NCI-H1105 treated with DMSO at 0.1 percent for 48 hours (cell line): ENCODE measurements at places on chromosomes 16 and 17.

DNA sequence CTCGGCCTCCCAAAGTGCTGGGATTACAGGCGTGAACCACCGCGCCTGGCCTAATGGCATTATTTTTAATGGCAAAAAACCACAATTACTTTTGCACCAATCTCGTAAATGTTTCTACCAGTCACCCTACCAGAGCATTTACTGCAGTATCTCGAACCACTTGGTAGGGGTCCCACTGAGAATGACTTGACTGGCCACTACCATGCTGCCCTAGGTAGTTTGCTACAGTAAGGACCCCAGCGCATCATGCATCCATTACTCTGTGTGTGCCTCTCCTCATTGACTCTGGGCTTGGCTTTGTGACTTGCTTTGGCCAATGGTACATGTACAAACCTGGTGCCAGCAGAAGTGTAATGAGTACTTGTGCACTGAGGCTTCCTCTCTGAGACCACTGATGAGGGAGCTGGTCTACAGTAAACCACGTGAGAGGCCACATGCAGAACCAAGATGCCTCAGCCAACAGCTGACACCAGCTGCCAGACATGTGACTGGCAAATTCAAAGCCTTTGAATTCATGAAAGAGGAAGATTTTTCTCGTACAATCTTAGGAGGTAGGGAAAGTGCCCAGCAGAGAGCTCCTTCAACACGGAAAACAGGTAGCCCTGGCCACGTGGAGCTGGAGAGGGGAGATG, 421.7 kb upstream of the C16orf82 start:
- DNase-seq, result no peak

DNA sequence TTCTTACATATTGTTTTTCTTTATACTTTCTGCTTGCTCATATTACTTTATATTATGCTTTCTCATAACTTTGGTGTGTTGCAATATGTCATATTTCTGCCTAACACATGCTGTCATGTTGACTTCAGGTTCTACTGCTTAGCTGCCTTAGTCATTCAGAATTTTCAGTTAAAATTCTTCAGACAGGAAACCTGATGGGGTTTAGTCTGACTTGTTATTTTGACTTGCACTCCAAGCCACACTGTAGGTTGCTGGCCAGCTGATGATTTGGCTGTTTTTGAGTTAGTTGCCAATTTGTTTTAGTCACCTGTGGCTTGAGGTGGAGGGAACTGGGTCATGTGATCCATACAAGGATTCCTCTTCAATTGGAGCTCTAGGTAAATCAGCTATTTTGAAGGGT, 315.4 kb downstream of the MAP2K6 start:
- no peak for DNase-seq

DNA sequence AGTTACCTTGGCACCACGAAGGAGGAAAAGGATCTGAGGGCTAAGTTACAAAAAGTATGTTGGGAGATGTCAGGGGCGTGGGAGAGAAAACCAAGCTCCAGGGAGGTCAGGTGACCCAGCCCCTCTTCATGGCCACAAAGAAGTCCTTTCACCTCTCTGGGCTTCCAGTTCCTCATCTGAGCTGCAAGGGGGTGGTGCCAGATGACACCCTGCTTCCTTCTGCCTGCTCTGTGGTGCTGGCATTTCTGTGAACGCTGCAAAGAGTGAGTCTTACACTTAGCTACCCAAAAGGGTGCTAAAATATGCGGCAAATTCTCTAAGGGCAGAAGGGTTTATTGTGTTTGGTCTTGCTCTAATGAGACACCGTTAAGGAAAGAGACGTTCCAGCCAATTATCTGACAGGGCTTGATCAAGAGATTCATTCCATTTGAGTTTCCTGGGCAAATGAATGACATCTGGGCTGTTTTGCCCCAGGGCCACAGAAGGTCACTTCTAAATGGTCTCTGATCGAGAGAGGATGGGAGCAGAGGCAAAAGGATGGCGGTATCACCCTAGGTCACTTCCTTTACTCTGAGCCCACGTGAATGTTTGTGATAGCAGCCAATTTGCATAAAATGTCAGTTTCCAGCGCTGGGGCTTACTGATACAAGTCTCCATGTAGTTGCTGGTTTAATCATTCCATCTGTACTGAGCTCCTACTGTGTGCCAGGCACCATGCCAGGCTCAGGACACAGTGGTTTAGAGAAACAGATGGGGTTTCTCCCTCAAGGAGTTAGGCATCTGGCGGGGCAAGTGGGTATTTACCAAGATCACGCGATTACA, 210.2 kb downstream of the KATNIP start:
- no peak for DNase-seq

DNA sequence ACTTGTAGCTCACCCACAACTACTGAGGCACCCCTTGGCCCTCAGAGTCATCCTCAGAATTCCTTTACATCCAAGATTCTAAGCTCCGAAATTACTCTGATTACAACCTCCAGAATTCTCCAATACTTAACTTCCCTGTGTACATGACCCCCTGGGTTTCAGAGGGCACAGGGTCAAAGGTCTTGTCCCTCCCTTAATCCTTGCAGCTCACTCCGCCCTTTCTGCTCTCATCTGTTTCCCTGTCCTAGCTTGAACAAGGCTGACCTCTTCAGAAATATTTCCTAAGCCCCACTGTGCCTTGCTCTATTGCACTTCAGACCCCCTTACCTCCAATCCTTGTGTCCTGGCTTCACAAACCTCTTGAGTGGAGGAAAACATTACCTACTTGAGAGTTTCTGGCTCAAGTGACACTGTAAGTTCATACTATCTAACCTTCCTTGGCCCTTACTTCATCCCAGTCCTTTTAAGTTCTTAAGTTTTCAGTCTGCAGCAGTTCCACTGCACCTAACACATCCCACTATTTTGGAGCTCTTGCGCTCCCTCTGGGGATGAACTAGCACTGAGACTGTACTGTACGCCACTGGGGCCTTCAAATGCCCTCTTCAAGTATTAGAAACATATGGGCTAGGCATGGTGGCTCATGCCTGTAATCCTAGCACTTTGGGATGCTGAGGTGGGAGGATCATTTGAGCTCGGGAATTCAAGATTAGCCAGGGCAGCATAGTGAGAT, 6.2 kb downstream of the N4BP1 start:
- no peak for DNase-seq

GRCh38 chr17:48992444-48992843, 4.7 kb upstream of the IGF2BP1 start:
- no peak for DNase-seq

DNA sequence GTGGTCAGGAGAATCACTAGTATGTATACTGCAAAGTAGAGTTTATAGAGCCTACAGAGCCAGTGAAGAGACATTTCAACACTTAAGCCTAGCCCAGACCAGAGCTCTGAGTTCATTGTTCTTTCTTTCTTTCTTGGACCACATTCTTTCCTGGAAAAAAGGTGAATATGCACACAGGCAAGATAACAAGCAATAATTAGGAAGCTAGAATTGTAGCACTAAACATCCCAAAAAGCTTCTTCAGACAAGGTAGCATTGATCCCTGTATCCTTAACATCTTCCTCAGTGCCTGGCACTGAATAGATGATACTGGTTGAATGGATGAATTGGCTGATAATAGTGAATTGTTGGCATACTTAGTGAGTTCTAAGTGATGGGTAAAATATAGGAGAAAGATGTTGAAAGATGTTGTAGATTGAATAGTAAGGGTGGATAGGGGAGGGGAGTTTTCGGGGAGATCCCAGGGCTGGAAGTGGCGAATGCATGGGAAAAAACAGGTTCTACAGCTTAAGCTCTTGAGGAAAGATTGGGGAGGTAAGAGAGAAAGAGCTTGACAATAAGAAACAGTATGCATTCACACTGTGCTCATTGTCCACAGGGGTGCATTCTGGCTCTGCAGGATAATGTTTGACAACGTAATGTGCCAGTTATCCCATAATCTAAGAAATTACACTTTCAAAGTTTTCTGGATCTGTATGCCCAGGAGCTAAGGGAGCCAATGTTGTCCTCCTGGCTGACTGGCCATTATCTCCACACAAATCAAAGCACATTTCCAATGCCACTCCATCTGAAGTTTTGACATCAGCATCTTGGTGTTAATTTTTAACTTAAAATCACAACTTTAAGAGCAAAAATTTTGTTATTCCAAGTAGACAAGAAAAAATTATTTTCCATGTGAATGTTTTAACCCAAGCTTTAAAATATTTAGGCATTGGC, 35.6 kb downstream of the TUBD1 start:
- no peak for DNase-seq

GRCh38 chr17:44832805-44833204, 2.7 kb upstream of the GJC1 start:
- no peak for DNase-seq
